ENCODE measurements at places on chromosomes 2 and 18.

GRCh38 chr18:777021-777420 lies 35.0 kb downstream of the YES1 start:
- DNase-seq = no peak

DNA sequence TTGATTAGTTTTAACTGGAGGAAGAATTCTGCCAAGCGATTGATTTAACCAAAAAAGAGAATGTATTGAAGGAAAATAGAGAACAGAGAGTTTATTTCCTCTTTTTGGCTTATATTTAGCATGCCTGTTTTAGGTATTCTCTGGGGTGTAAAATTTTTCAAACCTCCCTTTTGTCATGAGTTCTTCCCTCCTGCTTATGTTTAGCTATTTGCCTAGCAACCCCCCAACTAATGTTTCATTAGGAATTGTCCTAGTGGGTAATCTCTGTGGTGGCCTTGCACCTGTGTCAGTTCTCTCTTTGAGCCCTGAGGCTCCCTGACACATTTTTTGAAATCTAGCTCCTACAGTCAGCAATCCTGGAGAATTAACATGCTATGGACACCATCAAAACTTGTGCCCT lies 12.5 kb upstream of the REG1B start:
- DNase-seq = no peak

- no peak for DNase-seq
Measured at GRCh38 chr2:241389697-241390096, 33.6 kb downstream of the FARP2 start.

- no peak for DNase-seq
Measured at GRCh38 chr2:186696290-186696689, 2.4 kb downstream of the FAM171B start.

DNA sequence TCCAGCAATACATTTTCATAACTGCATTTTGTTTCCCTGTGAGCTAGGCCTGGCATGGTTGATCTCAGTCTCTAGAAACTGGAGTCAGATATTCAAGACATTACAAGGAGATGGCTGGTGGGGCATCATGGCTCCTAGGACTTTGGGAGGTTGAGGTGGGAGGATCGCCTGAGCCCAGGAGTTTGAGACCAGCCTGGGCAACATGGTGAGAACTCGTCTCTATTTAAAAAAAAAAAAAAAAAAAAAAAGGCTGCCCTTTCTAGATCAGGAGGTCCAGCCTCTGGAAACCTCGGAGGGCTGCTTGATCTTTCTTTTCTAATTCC lies 362 bp upstream of the VAMP8 start:
- DNase-seq = no peak

- no peak for DNase-seq
Measured at GRCh38 chr2:86645752-86646151, 22.1 kb upstream of the RNF103 start.

- DNase-seq = no peak
Measured at GRCh38 chr2:163155279-163155883, 316.8 kb upstream of the KCNH7 start.

GRCh38 chr2:74417763-74418162 lies 3.7 kb downstream of the C2orf81 start:
- DNase-seq = no peak

DNA sequence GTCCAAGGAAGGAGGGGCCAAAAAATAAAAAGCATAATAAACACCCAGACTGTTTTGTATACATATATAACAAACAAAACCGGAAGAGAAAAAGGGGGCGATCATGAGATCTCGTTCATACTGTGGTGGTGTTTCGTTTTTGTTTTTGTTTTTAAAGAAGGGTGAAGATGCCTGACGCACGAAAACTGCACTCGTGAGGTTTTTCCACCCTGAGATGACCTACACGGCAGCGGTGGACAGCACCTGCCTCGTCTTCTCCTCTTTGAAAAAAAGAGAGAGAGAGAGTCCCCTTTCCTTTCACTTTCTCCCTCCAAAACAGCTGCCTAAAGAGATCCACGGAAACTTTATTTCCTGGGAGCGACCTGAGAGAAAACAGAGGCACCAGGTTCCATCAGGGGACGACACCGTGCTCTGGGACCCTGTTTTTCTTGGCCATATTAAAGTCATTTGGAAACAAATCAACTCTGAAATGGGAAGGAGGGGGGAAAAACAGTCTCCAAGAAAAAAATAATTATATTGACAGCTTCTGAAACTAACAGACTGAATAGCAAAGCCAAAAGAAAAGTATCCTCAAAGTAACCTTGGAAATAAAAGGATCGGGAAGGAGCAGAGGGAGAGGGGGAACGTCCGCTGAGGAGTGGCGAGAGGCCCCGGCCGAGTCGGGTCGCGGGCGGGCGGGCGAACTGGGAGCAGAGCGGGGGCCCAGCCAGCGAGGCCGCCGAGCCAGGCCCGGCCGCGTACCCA lies 3.5 kb downstream of the POU3F3 start:
- no peak for DNase-seq

DNA sequence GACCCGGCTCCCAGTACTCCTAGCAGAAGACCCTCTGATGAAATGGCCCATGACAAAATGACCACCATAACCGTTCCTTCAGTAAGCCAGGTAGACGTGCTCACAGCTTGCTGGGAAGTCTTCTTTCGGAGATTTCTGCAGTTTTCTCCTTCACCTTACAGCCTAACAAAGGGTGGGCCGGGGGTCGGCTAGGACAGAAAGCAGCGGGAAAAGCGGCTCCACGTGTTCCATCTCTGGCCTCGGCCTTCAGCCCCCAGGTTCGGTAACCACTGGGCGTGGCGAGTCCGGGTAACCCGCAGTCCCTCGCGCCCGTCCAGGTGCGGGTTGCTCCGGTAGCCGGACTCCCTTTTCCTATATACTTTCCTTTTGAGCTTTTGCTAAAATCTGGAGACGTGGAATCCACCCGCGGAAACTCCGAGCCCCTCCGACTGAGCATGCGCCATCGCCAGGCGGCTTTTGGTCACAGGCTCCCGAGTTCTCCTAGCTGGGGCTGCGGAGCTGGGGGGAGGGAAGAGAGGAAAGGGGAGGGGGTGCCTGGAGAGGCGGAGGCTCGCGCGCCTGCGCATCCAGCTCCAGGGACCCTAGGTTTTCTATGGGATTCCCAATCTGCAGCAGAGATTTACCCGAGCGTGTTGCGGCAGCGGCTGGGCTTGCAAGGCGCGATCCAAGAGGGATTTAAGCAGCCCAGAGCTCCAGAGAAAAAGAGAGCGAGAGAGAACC lies at the start of gene VSNL1:
TSS of gene VSNL1 (plus strand) at position 604 of the 720 bp plus-strand sequence. CDS start 51,379 bp downstream, outside the sequence.
- no peak for DNase-seq

GRCh38 chr2:65035351-65035943 lies 20.8 kb upstream of the CEP68 start:
- no peak for DNase-seq

- DNase-seq = no peak
Measured at GRCh38 chr18:39425172-39425850, 1859.7 kb upstream of the CELF4 start.

- no peak for DNase-seq
Measured at GRCh38 chr2:232478571-232479340, 8.9 kb downstream of the ECEL1 start.

GRCh38 chr2:181005809-181006208 lies 25.4 kb downstream of the UBE2E3 start:
- no peak for DNase-seq

DNA sequence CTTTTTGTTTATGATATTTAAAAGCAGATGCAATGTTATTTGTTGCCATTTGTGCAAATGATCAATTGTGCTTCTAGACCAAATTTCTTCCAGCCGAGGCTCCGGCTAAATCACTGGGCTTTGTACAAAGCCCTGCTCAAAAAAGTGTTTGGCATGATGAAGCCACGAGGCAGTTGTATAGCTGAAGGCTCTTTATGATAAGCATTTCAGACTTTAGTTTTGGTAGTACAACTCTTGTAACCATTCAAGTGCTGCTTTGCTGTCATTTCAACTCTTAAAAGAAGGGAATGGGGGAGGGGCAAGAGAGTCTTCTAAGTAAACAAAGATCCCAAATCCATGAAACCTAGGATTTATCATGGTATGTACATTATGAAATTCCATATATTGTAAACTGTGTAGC lies 3.3 kb upstream of the ZNF532 start:
- no peak for DNase-seq

GRCh38 chr2:95208106-95208505 lies 785 bp downstream of the ZNF892 start:
- no peak for DNase-seq

DNA sequence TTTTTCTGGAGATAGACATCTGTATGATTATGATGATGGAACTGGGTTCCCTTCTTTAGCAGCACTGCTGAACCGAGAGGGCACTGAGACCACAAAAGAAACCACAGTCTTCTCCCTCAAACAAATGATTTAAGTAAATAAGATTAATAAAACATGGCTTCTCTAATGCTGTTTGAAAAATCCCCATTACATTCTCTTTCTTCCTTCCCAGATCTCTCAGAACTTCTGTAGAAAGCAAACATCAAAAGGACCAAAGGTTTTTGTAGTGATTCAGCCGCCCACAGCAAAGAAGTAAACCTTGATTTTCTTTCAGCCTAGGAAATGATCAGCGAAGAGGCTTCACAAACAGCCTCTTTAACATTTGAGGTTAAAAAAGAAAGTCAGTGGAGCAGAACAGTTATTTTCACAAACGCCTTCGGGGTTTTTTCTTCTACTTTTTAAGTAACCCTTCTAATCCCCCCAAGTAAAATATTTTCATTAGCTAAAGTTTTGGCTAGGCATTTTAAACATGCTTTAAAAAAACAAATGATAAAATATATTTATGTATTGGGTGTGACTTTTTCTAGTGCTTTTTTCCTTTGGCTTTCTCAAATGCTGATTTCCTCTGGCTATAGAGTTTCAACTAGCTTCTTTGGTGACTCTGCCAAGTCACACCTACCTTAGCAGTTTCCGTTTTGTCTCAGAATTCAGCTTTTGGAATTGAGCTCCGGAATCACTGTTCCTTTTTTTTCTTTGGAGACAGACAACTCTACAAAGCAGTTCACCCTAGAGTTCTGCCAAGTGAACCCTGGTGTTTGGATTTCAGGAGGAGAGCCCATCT lies 89.6 kb downstream of the UPP2 start:
- DNase-seq = no peak

- no peak for DNase-seq
Measured at GRCh38 chr2:240326246-240326645, 109.2 kb upstream of the GPC1 start.

DNA sequence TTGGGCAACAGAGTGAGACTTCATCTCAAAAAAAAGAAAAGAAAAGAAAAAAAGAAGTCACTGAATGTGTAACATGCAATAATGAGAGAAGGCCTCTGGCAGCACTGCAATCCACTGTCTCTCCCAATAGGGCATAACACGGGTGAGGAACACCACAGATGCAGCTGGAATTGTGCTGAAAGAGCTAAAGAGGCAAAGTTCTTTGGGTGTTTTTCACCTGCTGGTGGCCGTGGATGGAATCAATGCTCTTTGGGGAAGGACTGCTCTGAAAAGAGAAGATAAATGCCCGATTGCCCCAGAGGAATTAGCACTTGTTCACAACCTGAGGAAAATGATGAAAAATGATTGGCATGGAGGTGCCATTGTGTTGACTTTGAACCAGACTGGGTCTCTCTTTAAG lies 31.0 kb upstream of the CYBRD1 start:
- no peak for DNase-seq

DNA sequence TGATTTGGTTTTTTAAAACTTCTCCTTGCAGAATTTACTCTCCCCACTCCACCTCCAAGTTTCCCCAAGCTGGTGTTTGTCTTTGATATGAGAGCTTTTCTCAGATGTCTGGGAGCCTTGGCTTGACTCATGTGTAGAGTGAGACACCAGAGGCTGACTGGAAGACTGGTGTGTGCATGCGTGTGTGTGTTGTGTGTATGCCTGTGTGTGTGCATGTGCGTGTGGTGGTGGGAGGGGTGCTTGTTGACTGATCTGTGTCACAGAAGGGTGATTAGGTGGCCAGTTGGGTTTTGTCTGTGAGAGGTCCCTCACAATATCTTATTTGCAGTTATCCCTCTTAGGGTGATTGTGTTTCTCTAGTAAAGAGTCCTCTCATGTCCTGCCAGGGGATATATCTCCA lies 50.5 kb upstream of the HPCAL1 start:
- DNase-seq = no peak

DNA sequence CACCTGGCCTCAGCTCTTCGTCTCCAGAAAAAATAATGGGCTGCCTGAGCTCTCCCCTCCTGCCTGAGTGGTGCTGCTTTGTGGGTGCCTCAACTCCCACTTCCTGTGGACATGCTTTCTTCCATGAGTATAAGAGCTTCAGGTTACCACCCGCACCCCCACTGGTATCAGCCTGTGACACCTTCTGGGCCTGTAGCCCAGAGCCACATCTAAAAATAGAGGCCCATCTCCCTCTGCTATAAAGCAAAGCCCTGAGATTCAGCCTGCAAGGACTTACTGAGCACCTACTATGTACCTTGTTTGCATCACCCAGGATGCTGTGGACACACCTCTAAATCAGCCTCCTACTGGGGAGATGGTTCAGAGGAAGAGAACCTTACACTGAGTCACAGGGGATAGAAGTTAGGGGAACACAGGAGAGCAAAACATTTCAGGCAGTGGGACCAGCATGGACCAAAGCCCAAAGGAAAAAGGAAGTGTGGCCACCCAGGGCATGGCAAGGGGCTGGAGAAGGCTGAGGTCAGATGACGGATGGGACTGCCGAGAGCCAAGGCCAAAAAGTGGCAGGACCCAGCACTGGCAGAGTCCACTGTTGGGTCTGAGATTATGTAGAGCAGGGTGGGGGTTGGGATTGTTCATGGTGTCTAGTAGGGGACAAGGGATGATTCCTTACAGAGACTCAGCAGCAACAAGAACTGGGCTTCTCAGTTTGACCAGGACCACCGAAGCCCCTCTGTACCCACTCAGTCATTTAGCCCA lies 123.7 kb upstream of the PPP1CB start:
- no peak for DNase-seq

DNA sequence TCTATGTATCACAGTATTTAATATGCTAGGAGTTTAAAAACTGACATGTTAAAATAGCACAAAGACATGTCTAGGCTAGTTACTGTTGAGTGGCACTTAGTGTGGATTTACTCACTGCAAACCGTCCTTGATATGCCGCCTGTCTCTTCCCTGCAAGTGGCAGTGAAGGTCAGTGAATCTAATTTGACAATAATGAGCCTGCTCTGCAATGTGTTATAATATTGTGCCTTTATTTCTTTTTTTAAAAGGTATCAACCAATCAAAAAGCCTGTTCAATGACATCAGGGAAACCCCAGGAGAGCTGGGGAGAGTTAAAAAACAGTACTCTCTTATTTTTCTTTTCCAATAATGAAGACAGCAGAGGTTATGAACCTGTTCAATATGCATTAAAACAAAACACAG lies 384.1 kb downstream of the ERBB4 start:
- DNase-seq = no peak

GRCh38 chr2:178101321-178102079 lies 10.7 kb upstream of the RBM45 start:
- DNase-seq = no peak

DNA sequence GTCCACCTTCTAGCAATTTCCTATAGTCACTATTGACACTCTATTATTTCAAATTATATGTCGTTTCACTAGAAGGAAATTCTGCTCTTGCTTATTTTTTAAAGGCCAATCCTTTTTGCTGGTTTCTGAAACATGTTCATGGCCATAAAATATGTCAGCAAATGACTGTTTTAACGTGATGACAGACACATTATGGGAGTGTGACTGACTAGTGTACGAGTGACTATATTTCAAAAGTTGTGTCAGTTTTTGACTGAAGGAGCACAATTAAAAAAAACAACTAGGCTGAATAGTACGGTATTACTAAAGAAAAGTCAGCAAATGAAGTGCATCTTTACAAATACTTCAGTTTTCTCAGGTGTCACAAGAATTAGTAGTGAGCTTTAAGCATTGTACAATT lies 196.0 kb downstream of the NR4A2 start:
- no peak for DNase-seq

All from iPS DF 19.7 (cell line).